ENCODE measurements at places on chromosomes 6 and 20.
A peak's percentile ranks its signal among the peaks of the same experiment; 100 is the strongest.

- no peak for DNase-seq
Measured at GRCh38 chr6:130843575-130844320, 16.5 kb downstream of the SMLR1 start.

- DNase-seq: no peak
Measured at GRCh38 chr6:167839755-167840154, 13.0 kb downstream of the AFDN start.

- no peak for DNase-seq
Measured at GRCh38 chr6:167962711-167963110, 34.8 kb upstream of the KIF25 start.

GRCh38 chr6:141552463-141552862, 580.3 kb upstream of the GJE1 start:
- DNase-seq: no peak

GRCh38 chr6:142561511-142562265, 259.9 kb downstream of the ADGRG6 start:
- DNase-seq: no peak

DNA sequence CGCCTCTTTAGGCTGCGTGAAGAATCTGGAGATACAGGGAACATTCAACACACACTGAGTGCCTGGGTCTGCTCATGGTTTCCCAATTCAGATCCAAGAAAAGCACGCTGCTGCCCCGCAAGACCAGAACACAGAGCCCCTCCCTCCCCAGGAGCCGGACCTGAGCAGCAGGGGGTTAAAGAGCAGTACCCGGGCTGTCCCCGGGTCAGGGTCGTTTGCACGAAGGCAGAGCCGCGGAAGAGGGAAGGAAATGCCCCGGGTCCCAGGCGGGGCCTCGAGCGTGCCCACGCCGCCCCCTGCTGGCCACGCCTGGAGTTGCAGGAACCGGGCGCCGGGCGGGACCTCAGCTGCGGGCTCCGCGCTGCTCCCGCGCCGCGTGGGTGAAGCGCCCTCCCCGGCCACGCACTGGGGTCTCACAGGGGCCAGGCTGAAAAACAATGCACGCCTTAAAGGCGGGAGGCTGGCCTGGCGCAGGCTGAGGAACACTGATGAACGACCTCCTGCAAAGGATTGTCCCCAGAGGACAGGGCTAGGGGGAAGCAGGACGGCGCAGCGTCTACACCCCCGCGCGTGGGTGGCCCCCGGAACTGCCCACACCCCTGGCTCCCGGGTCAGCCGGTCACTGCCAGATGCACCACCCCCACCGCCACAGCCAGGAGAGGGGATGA, 48.9 kb downstream of the ANKRD60 start:
- peak; percentile 64 for DNase-seq

DNA sequence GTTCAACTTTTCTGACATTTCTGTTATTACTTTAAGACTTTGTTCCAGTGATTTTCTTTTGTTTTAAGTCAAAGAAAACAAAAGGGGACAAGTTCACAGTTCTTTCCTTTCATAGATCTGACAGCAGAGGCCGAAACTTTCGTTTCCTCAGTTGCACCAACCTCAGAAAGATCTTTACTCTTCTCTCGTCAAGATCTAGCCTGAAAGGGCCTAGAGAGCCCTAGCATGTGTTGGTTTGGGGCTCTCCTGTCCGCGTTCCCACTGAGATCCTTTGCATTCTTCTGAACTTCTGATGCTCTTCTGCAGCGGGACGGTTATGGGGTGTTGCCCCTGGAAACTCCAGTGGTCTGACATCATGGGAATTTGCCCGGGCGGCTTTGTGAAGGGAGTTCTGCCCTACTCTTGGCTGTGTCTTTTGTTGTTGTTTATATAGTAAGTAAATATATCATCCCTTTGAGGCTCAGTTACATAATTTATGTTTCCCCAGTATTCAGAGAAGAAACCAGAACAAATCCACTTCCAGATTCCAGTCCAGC, 129.1 kb downstream of the SASH1 start:
- DNase-seq: no peak

GRCh38 chr6:149031201-149031858, 284.5 kb downstream of the UST start:
- DNase-seq: no peak

GRCh38 chr20:3658716-3659491, 4.3 kb downstream of the GFRA4 start:
- no peak for DNase-seq

- no peak for DNase-seq
Measured at GRCh38 chr6:52337633-52338290, 24.2 kb upstream of the PAQR8 start.

DNA sequence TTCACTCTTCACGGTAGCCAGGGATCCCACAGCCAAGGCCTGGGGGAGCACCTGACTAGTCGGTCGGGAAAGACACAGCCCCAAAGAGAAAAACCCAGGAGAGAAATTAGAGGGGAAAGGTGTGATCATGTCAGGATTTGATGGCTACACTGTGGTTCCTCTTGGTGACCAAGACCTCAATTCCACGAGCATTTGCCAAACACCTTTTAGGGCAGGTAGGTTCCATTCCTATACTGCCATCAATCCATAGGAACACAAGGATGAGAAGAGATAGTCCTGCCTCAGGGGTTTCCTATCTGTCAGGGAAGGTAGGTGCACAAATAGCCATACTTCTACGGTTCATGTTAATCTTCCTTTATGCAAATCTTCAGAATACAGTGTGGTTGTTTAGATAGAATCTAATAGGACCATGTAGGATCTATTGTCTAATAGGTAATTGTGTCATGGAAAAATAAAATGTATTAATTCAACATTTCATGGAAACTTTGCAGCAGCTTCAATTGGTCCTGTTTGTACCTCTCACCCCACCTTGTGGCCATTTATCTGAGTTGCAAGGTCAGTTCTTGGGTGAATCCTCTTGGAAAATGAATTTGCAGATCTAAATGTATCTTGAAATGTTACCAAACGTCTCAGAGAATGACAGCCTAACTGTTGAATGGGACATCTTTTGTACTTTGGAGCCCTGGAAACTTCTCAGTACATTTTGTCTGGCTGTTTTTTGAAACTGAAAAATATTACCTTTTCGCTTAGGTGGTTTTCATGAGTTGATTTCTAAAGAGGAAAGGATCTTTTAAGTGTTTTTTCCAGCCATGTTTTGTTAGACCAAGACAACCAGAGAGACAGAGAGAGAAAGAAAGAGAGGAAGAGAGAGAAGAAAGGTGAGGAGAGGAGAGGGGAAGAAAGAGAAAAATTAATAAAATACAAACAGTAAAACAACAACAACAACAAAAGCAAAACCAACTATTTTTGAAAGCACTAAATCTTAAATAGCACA, 33.7 kb upstream of the IYD start:
- DNase-seq: no peak

DNA sequence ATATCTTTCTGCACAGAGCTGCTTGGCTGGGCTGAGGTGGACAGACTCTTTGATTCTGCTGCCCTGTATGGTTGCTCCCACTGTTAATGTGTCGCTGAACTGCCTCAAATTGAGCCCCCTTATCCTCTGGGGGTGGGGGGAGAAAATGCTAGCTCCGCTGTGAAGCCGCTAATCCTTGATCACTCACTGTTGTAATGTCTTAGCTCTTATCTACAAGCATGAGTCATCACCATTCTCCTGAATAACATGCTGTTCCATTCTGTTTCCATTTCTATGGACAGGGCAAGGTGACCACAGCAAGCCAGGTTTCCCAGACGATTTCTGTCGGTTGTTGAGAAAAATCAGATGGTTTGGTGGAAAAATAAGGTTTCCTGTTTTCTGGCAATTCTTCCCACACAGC, 218.4 kb upstream of the GGTLC1 start:
- DNase-seq: no peak

- DNase-seq: no peak
Measured at GRCh38 chr20:36773107-36773596, 411 bp downstream of the DSN1 start.

- no peak for DNase-seq
Measured at GRCh38 chr20:62755817-62756724, 40.2 kb upstream of the MRGBP start.

GRCh38 chr6:144346719-144347447, 61.7 kb downstream of the UTRN start:
- no peak for DNase-seq

DNA sequence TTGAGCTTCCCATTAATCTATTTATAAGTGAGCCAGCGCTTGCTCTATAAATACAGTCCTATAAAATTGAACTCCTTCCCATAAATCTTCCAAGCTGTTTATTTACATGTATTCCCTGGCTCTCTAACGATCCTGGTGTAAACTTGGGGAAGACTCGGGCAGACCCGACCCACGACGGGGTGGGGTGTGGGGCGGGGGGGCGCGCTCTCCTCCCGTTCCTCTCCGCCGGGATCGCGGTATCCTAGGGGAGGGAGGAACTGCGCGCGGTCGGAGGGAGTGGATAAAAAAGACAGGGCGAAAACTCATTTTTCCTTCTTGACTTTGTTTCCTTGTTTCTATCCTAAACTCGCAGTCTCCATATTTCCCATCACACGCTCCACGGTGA, 31.1 kb downstream of the TFAP2B start:
- no peak for DNase-seq

DNA sequence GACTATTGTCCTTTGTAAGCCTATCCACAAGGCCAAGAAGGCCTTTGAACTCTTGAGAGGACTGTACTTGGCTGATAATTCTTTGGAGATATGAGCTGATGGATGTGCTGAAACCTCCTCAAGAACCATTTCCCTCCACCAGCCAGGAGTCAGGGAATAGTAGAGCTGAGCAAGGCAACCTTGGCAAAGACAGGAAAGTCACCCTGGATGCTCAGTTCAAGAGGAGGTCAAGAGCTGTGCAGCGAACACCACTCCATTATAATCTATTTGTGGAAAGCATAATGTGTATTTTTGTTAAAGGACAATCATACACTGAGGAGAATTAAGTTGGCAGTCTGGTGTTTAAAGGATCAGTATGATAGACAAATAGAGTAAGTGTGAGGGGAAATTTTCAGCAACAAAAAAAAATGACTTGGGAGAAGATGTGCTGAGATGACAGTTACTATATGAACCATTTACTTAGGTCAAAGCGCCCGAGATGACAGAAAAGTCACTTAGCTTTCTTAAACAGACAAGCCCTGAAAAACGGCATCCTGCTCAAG, 177.2 kb upstream of the COL21A1 start:
- no peak for DNase-seq

GRCh38 chr6:23696992-23697391, 429.0 kb upstream of the NRSN1 start:
- DNase-seq: no peak

DNA sequence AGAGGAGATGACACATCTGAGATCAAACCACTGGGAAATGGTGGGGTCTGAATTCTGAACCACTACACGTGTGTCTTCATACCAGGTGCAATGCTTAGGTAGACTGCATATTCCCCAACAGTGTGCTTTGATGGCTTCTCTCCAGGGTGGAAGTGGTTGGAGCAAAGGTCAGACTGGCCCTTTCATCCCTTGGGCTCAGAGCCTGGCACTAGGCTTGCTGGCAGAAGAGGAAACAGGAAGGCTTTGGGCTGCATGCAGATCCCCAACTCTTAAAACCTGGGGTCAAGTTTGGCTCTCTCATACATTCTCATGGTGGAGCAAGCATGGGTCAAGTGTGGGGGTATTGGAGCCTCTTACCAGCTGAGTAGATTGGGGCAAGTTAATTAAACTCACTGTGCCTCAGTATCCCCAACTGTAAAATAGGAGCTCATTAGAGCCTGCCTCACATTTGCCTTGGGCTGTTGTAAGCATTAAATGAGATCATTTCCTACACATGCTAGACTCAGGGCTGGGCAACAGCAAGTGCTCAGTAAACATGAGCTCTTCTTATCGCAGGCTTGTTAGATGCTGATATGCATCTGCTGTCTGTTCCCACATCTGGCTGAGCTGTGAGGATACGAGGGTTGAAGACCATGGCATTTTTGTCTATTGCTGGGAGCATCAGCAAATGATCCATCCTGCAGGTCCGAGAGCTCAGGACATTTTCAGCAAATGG, 51.6 kb upstream of the FAM83D start:
- no peak for DNase-seq

DNA sequence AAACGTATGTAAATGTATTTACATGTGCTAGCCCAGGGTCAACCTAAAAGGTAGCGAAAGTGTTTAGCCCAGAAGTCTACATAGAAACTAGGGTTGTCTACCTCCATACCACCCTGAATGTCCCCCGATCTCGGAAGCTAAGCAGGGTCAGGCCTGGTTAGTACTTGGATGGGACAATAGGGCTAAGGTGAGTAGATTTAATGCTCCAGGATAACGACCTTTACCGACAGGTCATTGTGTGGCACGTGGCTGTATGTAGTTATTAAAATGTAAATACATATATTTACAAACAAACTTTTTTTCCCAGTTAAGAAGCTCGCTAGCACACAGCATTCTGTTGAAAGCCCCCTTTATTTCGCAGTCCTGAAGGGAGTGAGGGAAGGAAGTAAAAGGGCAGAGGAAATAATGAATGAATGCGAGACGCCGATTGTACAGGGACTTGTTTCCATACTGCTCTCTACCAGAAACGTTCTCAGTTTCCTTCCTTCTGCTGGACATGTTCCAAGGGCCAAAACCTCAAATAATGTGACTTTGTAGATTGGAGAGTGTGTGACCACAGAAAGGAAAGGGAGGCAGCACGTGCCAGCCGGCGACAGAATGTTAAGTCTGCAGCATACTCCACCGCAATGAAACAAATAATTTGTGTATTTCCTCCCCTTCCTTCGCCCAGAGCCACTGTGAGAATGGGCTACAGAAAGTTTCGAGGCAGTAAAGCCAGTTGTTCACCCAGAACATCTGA, 612 bp downstream of the ADAT2 start:
- peak; percentile 4 for DNase-seq

GRCh38 chr6:157030755-157031154, 253.6 kb downstream of the ARID1B start:
- no peak for DNase-seq

- DNase-seq: no peak
Measured at GRCh38 chr20:20814685-20815084, 102.2 kb upstream of the RALGAPA2 start.

Data from stimulated activated CD4-positive, alpha-beta T cell treated with anti-CD3 and anti-CD28 coated beads, Interleukin-15, amount 100 ng/mL, for 1 hour (primary cell).